NCI-H524 treated with DMSO at 0.1 percent for 48 hours (cell line): ENCODE measurements at places on chromosomes 1 and 21.

- no peak for DNase-seq
Observed at GRCh38 chr1:206904423-206905142, 7.3 kb downstream of the IL24 start.

DNA sequence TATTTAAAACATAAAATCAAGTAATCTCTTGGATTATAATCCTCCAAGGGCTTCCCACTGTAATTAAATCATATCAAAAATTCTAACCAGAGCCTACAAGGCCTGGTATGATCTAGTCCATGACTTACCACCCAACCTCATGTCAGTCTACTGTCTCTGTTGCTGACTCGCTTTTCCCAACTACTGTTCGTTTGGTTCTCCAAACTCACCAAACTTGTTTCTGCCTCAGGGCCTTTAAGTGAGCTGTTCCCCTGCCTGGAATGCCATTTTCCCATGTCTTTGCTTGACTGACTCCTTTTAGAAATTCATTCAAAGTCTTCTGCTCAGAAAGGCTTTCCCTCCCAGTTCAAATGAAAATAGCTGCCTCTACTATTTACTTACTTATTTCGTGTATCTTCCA lies 95.9 kb downstream of the ZC3H11B start:
- DNase-seq: no peak

DNA sequence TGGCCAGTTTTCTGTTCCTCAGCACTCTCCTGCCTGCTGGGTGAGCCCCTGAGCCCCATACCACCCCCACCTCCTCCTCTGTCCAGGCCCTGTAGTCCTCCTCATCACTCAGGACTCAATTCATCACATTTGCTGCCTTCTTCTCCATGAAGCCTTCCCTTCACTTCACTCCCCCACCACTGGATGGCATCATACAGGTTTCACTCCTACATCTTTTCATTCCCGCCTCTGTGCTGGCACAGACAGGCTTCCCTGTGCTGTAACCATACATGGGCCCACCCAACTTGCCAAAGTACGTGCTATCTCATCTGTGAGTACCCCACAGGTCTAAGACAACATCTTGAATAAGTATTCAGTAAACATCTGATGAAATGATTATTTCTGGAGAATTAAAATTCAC lies 56.9 kb downstream of the SLC45A1 start:
- no peak for DNase-seq

DNA sequence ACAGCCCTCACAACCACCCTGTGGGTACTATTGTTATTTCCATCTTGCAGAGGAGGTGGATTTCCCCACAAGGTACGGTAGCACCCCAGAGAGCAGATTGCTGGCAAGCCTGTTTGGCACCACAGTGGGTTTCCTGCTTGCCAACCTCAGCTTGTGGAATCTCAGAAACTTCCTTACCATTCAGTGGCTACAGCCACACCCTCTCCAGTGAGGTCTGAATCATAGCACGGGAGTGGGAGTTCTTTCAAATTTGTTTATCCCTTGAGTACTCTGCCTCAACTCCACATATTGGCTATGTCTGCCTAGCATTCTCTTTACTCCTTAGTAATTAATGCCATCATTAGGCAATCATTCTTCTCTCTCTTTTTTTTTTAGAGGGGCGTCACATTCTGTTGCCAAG lies 162.1 kb downstream of the PTPRU start:
- no peak for DNase-seq
